ENCODE measurements at places on chromosomes 7 and 10.

- no peak for ATAC-seq
Measured at GRCh38 chr10:6516281-6516928, 63.7 kb downstream of the PRKCQ start.

DNA sequence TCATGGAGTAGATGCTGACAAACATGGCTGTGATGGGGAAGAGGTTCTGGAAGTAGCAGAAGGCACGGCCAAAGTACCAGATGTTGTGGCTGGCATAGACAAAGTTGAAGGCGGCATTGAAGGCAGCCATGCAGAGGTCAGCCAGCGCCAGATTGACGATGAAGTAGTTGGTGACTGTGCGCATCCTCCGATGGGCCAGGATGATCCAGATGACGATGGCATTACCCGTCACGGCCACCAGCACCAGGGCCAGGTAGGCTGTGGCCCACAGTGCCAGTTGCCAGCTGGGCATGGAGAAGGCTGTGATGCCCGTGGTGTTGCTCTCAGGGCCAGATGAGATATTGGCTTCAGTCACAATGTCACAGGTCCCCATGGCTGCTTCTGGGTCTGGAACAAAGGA lies 767 bp downstream of the TACR2 start:
- no peak for ATAC-seq

GRCh38 chr10:102240467-102241031 lies 763 bp downstream of the PITX3 start:
- ATAC-seq: no peak

DNA sequence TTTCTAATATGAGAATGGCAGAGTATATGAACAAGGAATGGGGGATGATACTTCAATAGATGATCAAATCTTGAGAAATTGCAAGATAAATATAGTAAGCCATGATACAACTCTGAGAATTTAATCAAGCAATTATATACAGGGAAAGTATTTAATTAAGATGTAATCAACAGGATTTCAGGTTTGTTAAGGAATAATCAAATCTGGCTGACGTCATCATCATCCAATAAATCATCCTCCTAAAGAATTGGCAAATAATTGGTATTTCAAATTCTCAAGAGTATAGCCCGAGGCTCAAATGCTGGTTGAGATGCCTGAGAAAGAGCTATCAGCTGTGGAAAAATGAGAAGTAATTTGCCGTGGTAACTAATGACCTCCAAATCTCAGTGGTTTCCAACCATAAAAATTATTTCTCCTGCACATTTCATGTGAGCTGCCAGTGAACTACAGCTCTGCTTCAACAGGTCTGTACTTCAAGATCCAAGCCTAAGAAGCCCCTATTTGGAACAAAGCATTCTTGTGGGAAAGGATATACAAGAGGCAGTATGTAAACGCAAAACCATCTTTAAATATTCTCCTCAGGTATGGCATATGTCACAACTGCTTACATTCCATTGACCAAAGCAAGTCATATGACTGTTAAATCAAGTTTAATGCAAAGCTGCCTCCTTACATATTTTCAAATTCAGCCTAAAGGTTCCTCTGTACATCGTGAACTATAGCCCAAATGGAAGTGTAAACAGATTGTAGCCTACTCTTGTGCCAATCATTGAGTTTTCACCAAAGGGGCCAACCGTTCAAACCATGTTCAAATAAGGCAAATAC lies 503.0 kb downstream of the KIF20B start:
- no peak for ATAC-seq

DNA sequence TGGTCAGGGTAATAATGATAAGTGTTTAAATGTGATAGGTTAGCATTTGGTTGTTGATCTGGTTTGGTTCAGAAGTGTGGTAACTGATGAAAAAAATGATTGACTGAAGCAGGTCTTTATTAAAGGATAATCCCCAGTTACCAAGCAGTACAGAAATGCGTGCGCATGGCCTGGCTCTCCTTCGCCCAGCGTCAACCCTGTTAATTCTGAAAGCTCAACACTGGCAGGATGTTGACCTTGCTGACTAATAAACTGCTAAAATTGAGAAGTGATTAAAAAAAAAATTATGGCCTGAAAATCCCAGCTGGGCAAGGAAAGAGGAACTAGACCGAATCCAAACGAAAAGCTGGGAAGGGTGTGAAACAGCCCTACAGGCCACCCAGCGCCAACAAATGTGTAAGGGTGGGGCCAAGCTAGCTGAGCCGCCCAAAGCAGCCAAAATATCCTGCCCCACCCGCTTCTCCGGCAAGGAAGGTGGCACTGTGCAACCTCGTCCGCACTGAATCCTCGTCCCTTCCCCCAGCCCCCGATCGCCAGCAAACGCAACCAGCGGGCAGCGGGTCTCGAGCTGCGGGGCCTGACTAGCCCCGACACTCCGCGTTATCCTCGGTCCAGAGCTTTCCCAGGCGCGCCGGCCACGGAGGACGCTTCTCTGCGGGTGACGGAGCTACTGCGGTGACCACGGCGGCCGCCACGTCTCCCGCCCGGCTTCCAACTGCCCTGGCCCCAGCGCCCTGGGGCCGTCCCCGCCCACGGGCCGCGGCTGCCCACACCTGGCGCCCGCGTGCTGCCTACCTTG lies 561 bp downstream of the SHTN1 start:
- ATAC-seq: peak; percentile 76

- ATAC-seq: no peak
Measured at GRCh38 chr7:128041203-128041602, 10.0 kb upstream of the LRRC4 start.

DNA sequence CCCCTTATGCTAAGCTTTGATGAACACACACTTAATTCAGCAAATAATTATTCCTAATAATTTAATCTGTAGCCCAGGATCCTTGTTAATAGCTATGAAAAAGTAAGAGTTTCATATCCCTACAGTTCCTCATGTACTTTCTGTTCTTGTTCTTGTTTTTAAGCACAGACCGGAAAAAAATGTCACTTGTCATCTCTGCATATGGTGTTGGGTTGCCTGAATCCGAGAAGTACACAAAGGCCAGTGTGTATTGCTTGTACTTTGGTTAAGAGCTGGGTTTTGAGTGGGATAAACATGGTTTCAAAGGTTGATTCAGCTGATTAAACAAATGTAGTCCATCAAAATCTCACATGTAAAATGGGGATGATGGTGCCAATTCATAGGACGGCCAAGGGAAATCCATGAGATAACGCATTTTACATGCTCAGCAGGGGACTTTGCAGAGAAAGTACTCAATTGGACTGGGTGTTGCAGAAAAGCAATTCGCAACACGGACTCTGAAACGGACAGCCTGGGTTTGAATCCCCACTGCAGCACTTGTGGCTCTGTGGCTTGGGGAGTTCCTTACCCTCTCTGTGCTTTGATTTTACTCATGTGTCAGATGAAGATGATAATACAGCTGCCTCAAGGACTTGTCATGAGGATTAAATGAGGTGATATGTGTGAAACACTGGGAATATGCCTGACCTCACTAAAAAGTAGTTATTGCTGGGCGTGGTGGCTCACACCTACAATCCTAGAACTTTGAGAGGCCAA lies 71.7 kb downstream of the MAP3K8 start:
- ATAC-seq: peak; percentile 67

- no peak for ATAC-seq
Measured at GRCh38 chr10:106440355-106440754, 724.2 kb downstream of the SORCS1 start.

DNA sequence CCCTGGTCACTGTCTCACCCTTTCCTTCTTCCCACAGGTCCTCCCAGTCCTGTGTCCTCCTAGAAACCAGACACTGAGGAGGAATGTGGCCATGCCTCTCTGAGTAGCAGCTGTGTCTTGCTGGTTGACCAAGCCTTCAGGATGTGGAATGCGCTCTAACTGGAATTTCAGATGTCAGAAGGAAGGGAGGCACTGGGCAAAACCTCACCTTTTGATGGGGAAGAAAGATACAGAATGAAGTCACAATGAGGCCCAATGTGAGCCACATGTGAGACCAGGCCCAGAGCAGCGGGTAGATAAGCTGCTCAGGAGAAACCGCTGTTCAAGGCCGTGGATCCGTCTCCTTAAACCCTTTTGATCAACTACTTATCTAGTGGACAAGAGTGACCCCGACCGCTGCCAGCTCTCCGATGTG lies 54.8 kb upstream of the ECHDC3 start:
- ATAC-seq: no peak

DNA sequence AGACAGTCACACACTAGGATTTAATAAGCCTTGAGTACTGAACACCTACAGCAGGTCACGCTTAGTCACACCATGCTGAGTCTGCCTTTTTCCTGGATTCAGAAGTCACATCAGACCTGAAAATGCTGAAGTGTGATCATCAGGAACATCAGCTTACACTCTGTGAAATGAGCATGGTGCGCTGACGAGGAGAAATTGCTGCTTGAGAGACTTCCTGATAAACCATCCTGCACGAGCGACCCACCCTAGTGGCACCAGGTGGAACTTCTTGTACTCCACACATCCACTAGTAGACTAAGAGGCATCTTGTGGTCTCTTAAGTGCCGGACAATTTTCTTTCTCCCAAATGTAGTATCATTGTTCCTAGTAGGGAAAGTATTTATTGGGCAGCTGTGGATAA lies 51.8 kb upstream of the MRLN start:
- no peak for ATAC-seq

DNA sequence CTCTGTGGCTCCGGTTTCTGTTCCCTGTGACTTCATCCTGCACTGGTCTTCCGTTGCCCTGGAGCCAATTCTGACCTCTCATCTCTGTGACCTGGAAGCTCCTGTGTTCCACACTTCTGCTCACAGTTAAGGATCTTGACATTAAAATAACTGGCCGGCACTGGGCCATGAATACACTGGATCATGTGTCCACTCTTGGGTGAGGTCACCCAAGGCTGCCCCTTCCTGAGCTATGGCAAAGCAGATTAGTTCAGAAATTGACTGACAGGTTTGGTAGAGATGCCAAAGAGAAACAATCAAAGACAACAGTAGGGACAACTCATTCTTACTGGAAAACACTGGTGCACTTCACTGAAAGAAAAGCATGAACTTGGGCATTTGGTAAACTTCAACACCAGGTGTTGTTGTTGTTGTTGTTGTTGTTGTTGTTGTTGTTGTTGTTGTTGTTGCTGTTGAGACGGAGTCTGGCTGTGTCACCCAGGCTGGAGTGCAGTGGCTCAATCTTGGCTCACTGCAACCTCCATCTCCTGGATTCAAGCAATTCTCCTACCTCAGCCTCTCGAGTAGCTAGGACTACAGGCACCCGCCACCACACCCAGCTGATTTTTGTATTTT lies 36.7 kb upstream of the GRID1 start:
- no peak for ATAC-seq

- no peak for ATAC-seq
Measured at GRCh38 chr10:33381451-33382215, 47.2 kb upstream of the NRP1 start.

GRCh38 chr10:52801947-52802346 lies 29.4 kb upstream of the MBL2 start:
- no peak for ATAC-seq

GRCh38 chr10:113991091-113991860 lies 52.4 kb upstream of the ADRB1 start:
- no peak for ATAC-seq

- ATAC-seq: no peak
Measured at GRCh38 chr7:507623-508300, 11.9 kb downstream of the PDGFA start.

GRCh38 chr7:136339464-136339863 lies 362.3 kb upstream of the MTPN start:
- ATAC-seq: no peak

- ATAC-seq: no peak
Measured at GRCh38 chr7:50706469-50706937, 76.2 kb downstream of the GRB10 start.

DNA sequence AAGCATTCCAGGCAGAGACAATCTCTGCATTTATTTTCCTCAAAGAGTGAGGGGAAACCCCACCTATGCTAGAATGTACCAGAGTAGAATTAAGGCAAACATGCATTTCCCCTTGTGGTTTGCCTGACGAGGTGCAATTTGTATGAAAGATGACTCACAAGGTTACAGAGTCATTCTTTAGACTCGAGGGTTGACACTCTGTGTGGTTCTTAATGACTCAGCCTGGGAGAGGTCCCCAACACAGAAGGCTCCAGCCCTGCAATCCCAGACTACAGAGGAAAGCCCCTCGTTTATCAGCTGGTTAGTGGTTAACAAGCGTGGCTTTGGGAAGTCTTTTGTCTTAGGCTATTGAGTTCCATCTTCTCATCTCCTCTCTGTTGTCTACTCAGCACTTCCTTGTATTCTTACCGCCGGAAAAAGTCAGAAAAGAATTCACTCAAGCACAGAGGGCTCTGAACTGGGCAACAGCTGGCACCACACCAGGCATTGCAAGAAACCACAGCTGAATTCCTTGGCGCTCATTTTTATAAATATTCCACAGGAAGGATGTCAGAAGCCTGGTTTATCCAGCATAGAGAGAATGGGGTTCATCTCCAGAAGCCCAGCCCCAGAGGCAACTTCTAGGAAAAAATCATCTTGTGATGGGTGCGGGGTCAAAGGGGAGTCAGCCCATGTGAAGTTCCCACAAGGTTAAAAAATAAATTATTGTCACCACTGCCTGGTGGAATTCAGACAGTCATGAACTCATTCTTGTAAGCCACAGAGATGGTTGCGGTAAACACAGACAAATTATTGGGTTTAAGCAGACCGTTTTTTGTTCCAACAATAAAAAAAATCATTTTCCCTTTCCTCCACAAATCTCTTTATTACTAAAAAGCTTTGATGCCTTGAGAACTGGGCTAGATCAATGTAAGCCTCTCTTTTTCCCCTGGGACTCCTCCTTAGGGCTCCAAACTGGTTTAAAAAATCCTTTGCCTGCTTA lies 24.5 kb upstream of the SVIL start:
- ATAC-seq: peak; percentile 91

Measured in stimulated activated memory B cell treated with anti-CD40 and anti-IgM and Interleukin-4, amounts not matched to agents 10 μg/mL and 1 μg/mL and 100 μg/mL, for 72 hours (primary cell).